Activated T-cell treated with anti-CD3 and anti-CD28 coated beads, Interleukin-2, amount 50 U/mL, for 72 hours (primary cell): ENCODE measurements at places on chromosomes 11 and 22. TPM values are rescaled to one million over a fixed set of nuclear protein-coding genes. Genes with fewer than 3 reads are reported as not detected.

The B3GAT1 gene
- total RNA-seq = 0.42 TPM

The MRPL23 gene
- total RNA-seq = 60.3 TPM

The NCAM1 gene
- not detected for total RNA-seq

The OSBPL5 gene
- 7.0 TPM for total RNA-seq

The PGA4 gene
- total RNA-seq = not detected

The SCARF2 gene
- total RNA-seq = 1.4 TPM

The OR51B5 gene
- total RNA-seq = 0.30 TPM

The FIBIN gene
- total RNA-seq = not detected

The SLC37A2 gene
- total RNA-seq = 1.0 TPM

The DDX17 gene
- total RNA-seq = 431 TPM

The PKP3 gene
- 1.2 TPM for total RNA-seq

- no peak for DNase-seq
Observed at GRCh38 chr11:19849947-19850593, 137.4 kb downstream of the NAV2 start.

DNA sequence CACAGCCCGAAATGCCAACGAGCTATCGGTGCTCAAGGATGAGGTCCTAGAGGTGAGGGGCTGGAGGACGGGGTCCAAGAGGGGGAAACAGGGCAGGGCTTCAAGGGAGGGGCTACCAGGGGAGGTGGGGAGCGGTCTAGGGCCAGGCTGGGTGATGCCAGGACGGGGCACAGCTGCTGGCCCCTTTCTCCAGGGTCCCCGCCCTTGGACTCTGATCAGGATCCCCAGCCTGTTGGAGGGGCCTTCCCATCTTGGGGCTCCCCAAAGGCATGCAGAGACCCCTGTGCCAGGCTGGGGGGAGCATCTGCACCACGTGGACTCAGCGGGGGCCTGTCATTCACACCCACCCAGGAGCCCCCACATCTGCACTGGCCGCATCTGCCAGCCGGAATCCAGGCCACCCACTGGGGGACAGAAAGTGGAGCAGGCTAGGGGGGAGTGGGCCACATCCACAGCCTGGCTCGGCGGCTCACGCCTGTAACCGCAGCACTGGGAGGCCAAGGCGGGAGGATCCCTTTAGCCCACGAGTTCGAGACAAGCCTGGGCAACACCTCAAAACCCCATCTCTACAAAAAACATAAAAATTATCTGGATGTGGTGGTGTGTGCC lies 18.9 kb downstream of the EPS8L2 start:
- no peak for DNase-seq

DNA sequence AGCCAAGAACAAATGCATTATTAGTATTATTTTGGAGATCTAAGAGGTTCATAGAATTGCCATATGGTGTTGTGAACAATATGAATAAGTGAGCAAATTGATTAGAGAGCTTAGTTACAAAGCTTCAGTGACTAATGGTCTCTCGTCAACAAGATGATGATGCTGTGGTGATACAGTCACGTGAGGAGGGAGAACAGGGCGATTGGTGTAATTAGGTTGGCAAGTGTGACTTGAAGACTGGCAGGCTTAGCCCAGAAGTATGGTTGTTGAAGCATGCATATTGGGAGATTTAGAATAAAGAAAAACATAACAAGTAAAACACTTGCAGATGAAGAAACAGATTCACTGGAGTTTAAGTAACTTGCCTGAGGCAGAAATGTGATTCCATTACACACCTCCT lies 100.6 kb upstream of the SORL1-AS1 start:
- no peak for DNase-seq

DNA sequence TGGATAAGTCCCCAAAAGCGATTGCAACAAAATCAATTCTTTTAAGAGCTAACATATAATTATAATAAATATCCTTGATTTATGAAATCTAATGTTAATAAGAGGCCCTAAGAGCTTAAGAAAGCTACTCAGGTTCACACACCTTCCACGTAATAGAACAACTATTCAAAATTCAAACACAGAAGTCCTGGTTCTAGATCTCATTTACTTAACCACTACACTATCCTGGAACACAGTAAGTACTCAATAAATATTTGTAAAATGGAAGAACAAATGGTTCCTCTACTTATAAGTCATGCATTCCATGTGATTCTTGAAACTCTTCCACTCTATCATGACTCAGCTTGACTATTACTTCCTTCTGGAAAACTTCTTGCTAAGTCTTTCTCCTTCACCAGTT lies 268.2 kb downstream of the FAM181B start:
- no peak for DNase-seq

- DNase-seq = no peak
Observed at GRCh38 chr11:66454247-66454646, 12.5 kb upstream of the PELI3 start.

GRCh38 chr22:30891781-30892180 lies 76.8 kb downstream of the MORC2 start:
- DNase-seq = no peak

DNA sequence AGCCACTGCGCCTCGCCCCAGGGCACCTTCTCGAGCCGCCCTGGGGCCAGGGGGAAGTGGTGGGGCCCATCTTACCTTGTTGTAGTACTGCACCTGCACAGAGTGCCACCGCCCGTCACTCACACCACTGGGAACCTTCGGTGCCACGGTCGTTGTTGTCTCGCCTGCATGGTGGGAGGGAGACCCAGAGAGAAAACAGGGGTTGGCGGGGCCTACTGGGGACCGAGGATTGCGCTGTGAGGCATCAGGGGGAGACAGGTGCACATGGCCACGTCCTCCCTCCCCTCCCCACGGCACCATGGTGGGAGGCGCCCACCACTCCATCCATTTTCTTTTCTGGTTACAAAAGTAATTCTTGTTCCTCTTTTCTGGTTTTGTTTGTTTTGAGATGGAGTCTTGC lies 97.8 kb downstream of the TRMU start:
- DNase-seq = no peak

DNA sequence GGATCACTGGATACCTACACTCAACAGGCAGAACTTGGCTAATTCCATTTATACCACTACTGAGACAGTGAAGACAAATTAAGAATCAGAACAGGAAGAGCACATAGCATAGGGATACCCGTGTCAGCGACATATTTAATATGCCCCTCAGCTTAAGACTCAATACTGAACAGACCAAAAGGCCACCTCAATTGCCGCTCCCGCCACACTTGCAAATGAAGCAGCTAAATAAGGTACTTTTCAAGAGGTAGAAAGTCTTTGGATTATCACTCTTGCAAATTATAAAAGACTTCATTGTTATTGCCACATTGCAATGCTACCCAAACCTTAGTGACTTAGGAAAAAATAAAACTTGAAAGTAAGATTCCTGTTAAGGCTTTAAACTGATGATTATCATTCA lies 3.1 kb downstream of the DDX17 start:
- no peak for DNase-seq

GRCh38 chr11:3189886-3190583 lies 24.9 kb upstream of the OSBPL5 start:
- no peak for DNase-seq

- no peak for DNase-seq
Observed at GRCh38 chr11:67588136-67588503, 4.5 kb downstream of the GSTP1 start.

- no peak for DNase-seq
Observed at GRCh38 chr22:42945736-42946135, 69.2 kb downstream of the PACSIN2 start.

DNA sequence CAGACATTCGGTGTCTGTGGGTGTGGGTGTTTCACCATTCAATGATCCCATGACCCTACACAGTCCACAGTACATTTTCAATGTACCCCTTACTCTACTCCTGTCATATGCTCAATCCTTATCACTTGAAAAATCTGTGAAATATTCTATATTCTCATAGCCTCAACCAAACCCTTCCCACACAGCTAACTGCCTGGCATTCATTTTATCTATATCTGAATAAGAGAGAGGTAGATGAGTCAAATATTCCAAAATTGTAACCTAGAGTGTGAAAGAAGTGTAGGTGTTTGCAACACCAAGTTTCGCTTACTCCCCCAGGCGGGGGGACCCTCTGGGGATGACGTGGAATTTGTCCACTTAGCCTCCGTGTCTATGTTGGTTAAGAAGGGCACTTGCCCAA lies 354.8 kb downstream of the ETS1 start:
- peak; percentile 76 for DNase-seq

GRCh38 chr11:114273890-114274635 lies 22.1 kb upstream of the NNMT start:
- no peak for DNase-seq

- no peak for DNase-seq
Observed at GRCh38 chr11:61751384-61751783, 1.1 kb upstream of the MYRF start.

GRCh38 chr22:29443861-29444792 lies 5.7 kb downstream of the RFPL1 start:
- DNase-seq = no peak

DNA sequence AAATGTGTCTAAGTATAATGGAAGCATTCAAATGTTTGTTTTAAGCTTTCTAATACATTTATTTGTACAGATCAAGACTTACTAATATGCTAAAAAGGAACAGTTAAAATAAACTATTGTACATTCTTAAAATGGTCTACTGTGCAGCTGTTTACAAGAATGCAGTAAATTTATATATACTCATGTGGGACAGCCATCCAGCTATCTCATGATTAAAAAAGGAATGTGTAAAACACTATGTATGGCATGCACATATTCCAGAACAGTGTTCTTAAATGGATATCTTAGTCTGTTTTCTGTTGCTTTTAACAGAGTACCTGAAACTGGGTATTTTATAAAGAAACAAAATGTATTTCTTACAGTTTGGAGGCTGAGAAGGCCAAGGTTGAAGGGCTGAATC lies 30.2 kb upstream of the CSTF3 start:
- no peak for DNase-seq

GRCh38 chr11:36278531-36279282 lies 10.5 kb downstream of the COMMD9 start:
- DNase-seq = no peak

GRCh38 chr11:12448131-12448939 lies 71.0 kb downstream of the PARVA start:
- no peak for DNase-seq

DNA sequence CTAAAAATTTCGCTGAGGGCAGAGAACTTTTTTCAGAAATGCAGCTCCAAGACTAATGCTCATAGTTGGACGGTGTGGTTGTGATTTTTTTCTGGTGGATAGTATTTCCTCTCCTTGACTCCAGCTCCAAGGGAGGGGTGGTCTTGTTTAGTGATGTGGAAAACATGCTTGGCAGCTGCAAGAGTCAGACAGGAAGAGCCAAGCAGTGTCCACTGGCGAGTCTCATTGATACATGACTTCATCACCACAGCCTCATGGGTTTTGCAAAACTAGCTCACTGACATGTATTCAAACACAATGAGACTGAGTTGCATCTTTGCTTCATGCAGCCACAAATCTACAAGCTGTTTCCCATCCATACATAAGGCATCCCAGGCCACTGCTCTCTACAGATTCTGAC lies 7.3 kb upstream of the KCNJ1 start:
- DNase-seq = no peak

DNA sequence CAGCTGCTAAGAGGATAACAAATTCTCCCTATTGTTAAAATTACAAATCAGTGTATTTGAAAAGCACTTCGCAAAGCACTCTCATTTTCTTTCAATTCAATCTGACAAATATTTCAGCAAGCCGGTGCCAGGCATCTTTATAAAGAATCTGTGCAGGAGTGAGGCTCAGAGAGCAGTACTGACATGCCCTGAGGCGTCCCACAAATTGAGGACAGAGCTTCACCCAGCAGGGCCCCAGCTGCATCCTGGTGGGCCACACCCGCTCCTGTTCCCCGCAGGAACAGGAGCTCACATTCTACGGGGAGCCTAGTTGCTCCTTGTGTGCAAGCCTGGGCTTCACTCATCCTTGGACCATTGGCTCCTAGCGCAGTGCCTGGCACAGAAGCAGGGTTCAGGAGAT lies 60.9 kb upstream of the EIF3D start:
- DNase-seq = no peak
